ENCODE measurements at places on chromosomes 12 and 14.

DNA sequence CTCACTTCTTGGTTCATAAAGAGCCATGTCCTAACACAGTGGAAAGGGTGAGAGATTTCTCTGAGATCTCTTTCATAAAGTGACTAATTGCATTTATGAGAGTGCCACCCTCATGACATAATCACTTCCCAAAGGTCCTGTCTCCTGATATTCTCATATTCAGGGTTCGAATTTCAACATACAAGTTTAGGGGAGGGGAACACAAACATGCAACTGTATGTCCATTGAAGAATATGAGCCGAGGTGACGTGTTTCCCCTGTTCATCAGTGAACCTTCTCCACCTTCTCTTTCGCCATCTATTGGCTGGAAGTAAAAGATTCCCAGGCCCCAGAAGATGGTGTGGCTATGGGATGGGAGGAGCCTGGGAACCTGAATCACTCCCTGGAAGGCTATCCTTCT is 354.2 kb upstream of the ATP2B1 start:
- no peak for DNase-seq

DNA sequence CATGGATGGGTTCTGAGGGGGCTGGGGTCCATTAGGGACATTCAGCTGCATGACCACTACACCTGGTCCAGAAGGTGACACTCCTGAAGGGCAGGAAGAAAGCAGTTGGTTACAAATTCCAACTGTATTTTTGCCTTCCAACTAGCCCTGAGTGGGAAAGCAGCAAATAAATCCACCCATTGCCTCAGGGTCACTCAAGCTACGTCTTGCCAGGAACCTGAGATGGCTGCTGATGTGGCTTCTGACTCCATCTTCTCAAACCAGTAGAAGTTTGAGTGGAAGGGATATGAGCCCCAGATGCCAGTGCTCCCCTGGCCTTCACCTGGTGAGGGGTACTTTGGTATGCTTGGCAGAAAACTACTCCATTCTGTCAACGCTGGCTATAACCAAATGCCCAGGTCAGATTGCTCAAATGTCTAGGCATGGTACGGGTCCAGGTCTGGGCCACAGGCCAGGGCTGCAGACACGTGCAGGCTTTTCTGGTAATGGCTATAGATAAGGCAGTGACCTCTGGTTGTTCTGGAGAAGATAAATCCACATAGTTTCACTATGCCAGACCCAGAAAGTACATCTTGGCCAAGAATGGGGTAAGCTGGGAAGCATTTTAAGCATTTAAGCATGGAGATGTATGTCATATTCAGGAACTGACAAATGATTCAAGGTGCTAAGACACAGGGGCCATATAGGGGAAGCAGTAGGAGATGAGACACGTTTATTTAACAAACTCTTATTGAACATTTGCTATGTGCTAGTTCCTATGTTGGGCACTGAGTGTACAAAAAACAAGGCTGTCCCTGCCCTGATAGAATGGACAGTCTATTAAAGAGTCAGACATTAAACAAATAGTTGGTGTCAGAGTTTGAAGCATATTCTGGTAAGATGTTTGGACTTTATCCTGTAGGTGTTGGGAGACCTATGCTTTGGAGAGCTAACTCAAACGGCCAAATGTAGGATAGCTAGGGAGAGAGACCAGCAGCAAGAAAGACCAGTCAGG is 8.3 kb upstream of the STAC3 start:
- no peak for DNase-seq

DNA sequence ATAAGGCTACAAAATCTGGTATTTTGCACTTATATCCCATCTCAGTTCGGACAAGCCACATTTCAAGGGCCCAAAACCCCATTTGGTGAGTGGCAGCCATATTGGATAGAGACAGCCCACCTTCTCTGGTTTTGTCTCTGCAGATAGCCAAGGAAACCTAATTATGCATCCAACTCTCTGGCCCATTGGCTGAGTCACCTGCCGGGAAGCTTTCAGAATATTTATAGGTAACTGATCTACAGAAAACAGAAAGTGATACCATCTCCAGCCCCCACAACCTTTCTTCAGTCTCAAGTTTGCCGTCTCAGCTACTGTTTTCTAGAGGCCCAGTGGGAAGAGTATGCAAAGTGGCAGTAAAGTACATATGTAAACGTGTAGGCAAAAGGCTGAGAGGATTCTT is 33.7 kb upstream of the PPP1CC start:
- no peak for DNase-seq

DNA sequence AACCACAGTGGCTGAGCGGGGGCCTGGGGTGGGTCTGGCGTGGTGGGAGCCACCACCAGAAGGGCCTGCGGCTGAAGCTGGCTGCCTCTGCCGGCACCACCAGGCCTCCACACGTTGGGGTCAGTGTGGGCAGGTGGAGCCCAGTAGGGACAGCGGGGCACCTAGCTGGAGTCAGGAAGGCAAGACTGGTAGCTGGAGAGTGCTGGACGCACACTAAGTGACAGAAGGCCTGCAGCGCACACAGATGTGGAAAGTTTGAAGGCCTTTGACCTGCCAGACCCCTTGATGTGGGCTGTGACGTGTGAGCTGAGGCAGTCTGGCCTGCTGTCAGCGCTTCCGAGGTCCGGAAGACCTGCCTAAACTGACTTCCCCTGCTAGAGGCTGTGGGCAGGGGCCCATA is 26.3 kb downstream of the RIN3 start:
- DNase-seq: no peak

DNA sequence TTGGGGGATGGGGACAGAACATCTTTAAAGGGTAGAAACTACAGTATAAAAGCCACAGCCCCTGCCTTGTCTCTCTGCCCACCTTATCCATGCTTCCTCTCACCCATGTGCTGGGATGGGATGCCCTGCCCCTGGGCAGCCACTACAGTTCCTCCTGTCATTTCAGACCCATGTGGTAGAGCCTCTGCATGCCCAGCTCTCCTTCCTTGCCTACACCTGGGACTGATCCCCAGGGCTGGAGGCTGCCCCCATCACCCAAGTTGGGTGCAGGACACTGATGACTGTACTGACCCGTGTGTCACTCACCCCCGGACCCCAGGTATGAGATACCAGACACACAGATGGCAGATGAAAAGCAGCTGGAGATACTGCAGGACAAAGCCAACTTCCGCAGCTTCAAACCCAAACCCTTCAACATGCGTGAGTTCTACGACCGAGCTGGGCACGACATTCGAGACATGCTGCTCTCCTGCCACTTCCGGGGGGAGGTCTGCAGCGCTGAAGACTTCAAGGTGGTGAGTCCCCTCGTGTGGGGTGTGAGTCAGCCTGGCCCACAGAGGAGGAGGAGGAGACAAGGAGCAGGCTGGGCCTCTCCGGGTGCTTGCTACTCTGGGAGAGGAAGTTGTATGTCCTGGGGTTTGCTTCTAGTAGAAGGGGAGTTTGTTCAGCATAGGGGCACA is 2.2 kb downstream of the ASIC1 start:
- DNase-seq: no peak

Measured in NCI-H446 (cell line).